ENCODE measurements at places on chromosomes 1 and 21. TPM values are rescaled to one million over a fixed set of nuclear protein-coding genes. Genes with fewer than 3 reads are reported as not detected.
A peak's percentile ranks its signal among the peaks of the same experiment; 100 is the strongest.

The DAB1 gene
- not detected for total RNA-seq

The RCSD1 gene
- not detected for total RNA-seq

The DISC1 gene
- 1.2 TPM for total RNA-seq

The CCSAP gene
- total RNA-seq: 9.0 TPM

The LCE1A gene
- total RNA-seq: not detected

The FCRLB gene
- total RNA-seq: 14.5 TPM

The SNAP47 gene
- total RNA-seq: 40.1 TPM

GRCh38 chr1:109392037-109392787 lies 5.5 kb downstream of the SORT1 start:
- H3K27ac ChIP-seq: peak overlapping the region; percentile 61
- peak overlapping the region; percentile 60 for H3K4me3 ChIP-seq
- DNase-seq: no peak
- H3K27me3 ChIP-seq: no peaks in the 10 kb centered on the region

GRCh38 chr1:31714442-31715086 lies 10.7 kb upstream of the COL16A1 start:
- no peaks in the 10 kb centered on the region for H3K27me3 ChIP-seq
- peaks cover 45% of the 10 kb centered on the region for H3K4me1 ChIP-seq
- DNase-seq: peak; percentile 86
- H3K36me3 ChIP-seq: no peaks in the 10 kb centered on the region
- peak overlapping the region; percentile 56 for H3K4me3 ChIP-seq
- H3K27ac ChIP-seq: peak overlapping the region; percentile 93

DNA sequence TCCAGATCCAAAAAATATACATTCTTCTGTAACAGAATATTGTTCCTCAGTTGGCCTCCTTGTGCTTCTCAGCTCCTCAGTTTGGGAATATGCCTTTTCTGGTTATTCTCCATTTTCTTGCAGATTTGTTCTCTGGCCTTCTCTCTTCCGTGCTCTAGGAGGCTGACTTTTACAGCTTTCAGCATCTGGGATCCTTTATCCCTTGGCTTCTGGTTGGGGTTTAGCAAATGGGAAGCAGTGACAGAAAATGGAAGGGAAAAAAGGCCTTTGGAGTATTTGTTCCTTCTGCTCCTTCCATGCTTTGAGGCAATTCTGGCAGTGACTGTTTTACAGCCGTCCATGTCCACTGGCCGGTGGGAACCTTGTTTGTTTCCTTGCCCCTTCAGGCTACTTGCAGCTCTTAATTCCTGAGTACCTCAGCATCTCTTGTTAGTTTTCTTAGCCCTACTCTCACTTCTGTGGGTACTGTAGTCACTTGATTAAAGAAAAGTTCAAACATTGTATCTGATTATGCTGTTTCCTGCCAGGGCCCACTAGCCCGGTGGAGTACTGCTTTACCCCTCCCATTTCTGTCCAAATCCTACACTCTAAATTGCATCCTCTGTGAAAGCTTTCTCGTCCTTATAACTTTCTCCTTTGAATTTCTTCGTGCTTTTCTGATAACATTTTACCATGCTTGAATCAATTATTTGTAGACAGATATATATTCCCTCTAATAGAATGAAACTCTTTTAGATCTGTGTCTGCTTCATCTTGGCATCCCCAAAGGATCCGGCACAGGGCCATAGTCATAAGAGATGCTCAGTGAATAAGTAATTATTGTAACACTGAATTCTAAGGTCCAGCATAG lies 118.2 kb downstream of the OSBPL9 start:
- H3K4me3 ChIP-seq: 0 out of 2 replicates have a peak overlapping the region, but pooled peaks have one; percentile 33
- DNase-seq: peak; percentile 34
- H3K27ac ChIP-seq: peak overlapping the region; percentile 15
- H3K27me3 ChIP-seq: no peaks in the 10 kb centered on the region
- H3K36me3 ChIP-seq: no peaks in the 10 kb centered on the region

GRCh38 chr21:17732306-17732705 lies 86.8 kb downstream of the C21orf91 start:
- H3K27me3 ChIP-seq: no peaks in the 10 kb centered on the region
- no peak for DNase-seq
- no peak overlapping the region for H3K27ac ChIP-seq
- H3K4me3 ChIP-seq: no peak overlapping the region
- H3K36me3 ChIP-seq: no peaks in the 10 kb centered on the region
- no peaks in the 10 kb centered on the region for H3K4me1 ChIP-seq

GRCh38 chr1:172321451-172321850 lies 99.0 kb upstream of the C1orf105 start:
- H3K36me3 ChIP-seq: no peaks in the 10 kb centered on the region
- peak overlapping the region; percentile 94 for H3K27ac ChIP-seq
- H3K27me3 ChIP-seq: no peaks in the 10 kb centered on the region
- DNase-seq: peak; percentile 83

GRCh38 chr1:73803380-73803779 lies 394.6 kb downstream of the LRRIQ3 start:
- H3K4me3 ChIP-seq: no peak overlapping the region
- H3K27ac ChIP-seq: no peak overlapping the region
- no peak for DNase-seq
- no peaks in the 10 kb centered on the region for H3K4me1 ChIP-seq
- H3K27me3 ChIP-seq: no peaks in the 10 kb centered on the region

- H3K27me3 ChIP-seq: no peaks in the 10 kb centered on the region
- no peak overlapping the region for H3K4me3 ChIP-seq
- no peak for DNase-seq
- no peaks in the 10 kb centered on the region for H3K4me1 ChIP-seq
These were observed 33.3 kb upstream of the CFAP298 start for GRCh38 chr21:32645261-32646182.

DNA sequence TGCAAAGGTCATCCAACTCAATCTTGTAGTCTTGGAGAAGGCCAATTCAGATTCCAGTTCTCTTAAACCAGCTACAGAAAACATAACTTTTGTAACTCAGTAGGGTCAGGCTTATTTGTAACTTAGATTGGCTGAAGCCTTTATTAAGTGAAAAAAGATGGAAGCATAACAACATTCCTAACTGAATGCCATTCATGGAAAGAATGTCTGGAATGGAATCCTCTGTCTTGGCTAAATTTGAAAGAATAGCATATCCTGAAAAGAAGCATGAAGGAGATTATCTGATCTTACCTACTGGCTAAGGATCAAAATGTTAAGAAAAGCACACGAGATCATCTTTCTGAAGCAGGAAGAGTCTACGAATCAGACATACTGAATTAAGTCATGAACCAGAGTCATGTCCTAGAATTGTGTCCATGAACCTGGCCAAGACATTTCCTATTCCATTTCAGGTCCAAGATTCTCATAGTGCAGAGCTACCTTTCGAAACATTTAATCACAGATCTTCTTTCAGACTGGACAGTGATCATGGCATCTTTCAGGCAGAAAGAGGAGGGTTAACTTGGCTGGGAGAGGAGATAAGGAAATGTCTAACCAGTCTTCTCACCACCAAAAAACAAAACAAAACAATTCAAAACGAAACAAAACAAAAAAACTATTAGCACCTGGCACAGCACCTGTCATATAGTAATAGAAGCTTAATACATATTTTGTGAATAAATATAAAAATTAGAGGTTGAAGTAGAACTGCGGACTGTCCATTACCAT lies 75.6 kb downstream of the XCL2 start:
- H3K36me3 ChIP-seq: no peaks in the 10 kb centered on the region
- no peaks in the 10 kb centered on the region for H3K27me3 ChIP-seq
- H3K4me3 ChIP-seq: no peak overlapping the region

Measured in GM23248 (cell line).